NCI-H1092 (cell line): ENCODE measurements at places on chromosomes 4 and X.

GRCh38 chrX:104112326-104112951 lies at the start of gene ZCCHC18:
TSS of gene ZCCHC18 (plus strand) at chrX:104112523. CDS start at chrX:104114112, 1,589 bp downstream.
- peak; percentile 79 for DNase-seq

DNA sequence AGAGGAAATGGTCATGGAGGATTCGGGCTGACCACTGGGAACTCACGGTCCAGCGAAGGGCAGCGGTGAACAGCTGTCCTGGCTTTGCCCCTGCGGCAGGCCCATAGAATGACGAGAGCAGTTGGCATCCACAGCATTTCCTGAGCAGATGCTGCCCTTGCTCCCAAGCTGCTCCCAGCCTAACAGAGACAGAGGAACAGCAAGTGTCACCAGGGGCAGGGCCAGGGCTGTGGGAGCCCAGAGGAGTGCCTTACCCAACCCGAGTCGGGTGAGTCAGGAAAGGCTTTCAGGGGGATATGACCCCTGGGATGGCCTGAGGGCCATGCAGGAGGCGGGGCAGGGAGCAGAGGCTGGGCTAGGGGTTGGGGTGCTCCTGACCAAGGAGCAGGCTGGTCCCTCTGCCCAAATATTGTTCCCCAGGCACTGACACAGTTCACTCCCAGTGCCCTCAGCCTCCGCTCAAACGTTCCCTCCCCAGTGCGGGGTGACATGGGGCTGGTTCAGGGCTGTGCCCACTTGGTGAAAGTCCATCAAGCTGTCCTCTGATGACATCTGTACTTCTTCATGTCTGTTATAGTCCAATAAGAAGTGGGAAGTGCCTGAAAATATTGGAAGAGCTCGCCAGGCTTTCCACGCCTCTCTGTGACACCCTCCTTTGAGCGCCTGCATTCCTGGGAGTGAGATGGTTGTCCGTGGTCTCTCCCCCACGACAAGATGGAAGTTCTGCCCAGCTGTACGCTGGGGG lies 64.7 kb upstream of the GPR78 start:
- DNase-seq, result no peak

- no peak for DNase-seq
These were observed 84.6 kb downstream of the PPP3CA start for GRCh38 chr4:101262683-101263082.

- DNase-seq, result no peak
These were observed 40.1 kb upstream of the RPA4 start for GRCh38 chrX:96843566-96843965.

DNA sequence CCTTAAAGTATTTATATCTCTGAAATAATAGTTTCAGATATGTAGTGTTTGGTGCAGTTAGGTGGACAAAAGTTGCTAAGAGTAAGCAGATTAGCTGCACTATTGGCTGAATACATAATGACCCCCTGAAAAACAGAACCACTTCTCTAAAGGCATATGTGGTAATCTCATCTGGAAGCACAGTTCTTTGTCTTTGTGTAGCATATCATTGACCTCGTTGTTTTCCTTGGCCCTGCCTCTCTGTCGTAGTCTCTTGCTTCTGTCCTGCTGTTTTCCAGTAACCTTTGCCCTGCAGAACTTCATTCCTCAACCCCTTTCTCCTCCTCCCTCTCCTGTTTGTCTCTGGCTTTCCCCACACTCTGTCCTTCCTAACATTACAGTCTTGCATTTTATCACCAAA lies 41.4 kb downstream of the JADE3 start:
- no peak for DNase-seq

DNA sequence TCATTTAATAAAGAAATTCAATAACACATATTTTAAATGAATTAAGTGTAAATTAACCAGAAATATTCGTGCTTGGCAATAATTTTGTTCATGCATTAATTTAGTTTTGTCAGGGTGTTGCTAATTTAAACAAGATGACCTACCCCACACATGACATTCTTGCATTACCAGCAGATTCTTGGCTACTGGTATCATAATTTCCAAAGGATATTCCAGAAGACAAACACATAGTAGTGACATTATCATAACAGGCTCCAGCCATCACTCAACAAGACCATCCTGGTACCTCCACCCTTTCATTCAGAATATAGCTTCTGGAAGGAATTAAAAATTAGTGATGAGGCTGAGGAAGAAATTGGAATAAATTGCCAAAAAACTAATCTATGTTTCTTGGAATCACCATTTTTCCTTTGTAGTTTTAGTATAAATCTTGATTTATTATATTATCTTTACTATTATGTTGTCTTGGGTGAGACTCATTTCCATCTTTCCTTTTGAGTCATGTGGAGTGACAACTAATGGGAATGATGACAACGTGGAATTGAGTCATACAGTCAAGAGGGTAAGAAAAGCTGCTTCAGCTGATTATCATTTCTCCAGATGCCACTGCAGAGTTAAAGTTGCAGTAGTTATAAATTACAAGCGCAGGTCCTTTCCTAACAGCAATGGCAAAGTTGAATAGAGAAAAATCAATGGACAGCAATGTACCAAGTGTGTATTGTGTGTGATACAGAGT lies 30.9 kb upstream of the HHIP start:
- no peak for DNase-seq

- no peak for DNase-seq
These were observed 240.2 kb upstream of the F9 start for GRCh38 chrX:139290310-139290709.

GRCh38 chr4:87521319-87521718 lies 7.9 kb downstream of the SPARCL1 start:
- no peak for DNase-seq

- no peak for DNase-seq
These were observed 49.7 kb upstream of the DHRSX start for GRCh38 chrX:2550328-2551020.

DNA sequence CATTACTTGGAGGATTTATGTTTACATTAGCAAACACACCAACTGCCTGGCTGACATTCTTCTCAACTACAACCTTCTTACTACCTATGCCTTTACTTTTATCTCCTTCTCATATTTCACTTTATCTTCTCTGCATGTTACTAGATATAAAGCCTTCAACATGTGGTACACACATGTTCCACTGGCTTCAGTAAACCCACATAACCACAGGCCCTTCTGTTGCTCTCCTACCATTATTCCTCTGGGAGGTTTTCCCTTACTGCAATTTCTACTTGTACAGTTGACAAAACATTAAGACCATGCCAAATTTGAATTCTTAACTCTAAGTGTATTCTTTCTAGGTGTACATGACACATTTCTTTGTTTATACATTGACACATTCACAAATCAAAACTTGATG lies 133.1 kb downstream of the ARAP2 start:
- no peak for DNase-seq

GRCh38 chr4:123217664-123218063 lies 178.9 kb upstream of the SPRY1 start:
- DNase-seq, result no peak

- no peak for DNase-seq
These were observed 69.4 kb upstream of the PGM2 start for GRCh38 chr4:37757121-37757520.

- DNase-seq, result no peak
These were observed 61.5 kb downstream of the TIGD2 start for GRCh38 chr4:89172865-89173264.

GRCh38 chr4:139768366-139768765 lies 102.7 kb downstream of the MGST2 start:
- no peak for DNase-seq

- no peak for DNase-seq
These were observed 181.1 kb upstream of the PABPC4L start for GRCh38 chr4:134382478-134383227.

DNA sequence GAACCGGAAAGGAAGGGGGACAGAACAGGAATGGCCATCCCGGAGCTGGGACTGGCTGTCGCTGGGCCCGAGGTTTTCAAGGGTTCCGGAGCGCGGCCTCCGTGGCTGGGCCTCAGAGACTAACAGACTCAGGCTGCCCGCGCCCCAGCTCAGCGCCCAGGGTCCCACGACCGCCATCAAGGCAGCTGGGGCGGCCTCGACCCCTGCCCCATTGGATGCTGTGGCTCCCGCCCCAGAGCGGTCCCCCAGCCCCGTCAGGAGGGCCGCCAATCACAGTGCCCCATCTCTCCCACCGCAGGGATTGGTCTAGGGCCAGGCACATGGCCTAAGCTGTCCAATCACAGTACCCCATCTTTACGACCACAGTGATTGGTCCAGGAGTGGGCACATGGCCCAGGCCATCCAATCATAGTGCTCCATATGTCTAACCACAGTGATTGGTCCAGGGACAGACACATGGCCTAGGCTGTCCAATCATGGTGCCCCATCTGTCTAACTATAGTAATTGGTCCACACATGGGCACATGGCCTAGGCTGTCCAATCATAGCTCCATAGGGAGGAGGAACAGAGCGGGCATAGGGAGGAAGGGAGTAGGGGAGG lies 105.3 kb upstream of the NKX1-1 start:
- no peak for DNase-seq
